Type B pancreatic cell (in vitro differentiated cells): ENCODE measurements at places on chromosomes 5 and 9. TPM values are rescaled to one million over a fixed set of nuclear protein-coding genes. Genes with fewer than 3 reads are reported as not detected.

DNA sequence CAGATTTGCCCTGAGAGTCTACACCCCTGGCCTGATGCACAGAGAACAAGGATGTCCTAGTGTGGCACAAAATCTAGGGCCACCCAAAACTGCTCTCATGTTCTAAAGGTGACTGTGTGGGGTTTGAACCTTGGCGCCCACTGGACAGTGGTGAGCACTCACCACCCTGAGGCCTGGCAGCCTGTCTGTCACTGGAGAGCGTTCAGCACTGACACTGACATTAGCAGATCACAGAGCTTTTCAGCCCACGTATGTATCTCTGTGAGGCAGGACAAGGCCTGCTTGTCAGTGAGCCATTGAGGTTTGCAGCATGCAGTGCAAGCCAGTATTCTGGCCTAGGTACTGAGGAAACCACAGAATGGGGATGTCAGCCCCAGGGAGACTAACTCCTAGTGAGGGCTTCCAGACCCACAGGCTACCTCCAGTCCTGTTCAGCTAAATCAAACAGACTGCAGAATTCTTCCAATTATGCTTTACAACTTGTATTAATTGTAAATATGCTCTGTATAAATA is 38.9 kb upstream of the SLC2A8 start:
- peaks cover 5% of the 10 kb centered on the region for H3K4me1 ChIP-seq
- no peaks in the 10 kb centered on the region for H3K27me3 ChIP-seq
- H3K27ac ChIP-seq, result no peak overlapping the region
- no peak overlapping the region for H3K4me3 ChIP-seq
- peak; percentile 49 for DNase-seq

The OR1J2 gene
- total RNA-seq, result not detected in 2 replicates

The CATSPER3 gene
- 0.22 and 0.74 TPM in 2 replicates for total RNA-seq

GRCh38 chr9:113888976-113889375 is 12.9 kb downstream of the ZNF618 start:
- H3K27ac ChIP-seq, result no peak overlapping the region
- H3K27me3 ChIP-seq, result no peaks in the 10 kb centered on the region
- peaks cover 49% of the 10 kb centered on the region for H3K36me3 ChIP-seq
- no peak for DNase-seq

DNA sequence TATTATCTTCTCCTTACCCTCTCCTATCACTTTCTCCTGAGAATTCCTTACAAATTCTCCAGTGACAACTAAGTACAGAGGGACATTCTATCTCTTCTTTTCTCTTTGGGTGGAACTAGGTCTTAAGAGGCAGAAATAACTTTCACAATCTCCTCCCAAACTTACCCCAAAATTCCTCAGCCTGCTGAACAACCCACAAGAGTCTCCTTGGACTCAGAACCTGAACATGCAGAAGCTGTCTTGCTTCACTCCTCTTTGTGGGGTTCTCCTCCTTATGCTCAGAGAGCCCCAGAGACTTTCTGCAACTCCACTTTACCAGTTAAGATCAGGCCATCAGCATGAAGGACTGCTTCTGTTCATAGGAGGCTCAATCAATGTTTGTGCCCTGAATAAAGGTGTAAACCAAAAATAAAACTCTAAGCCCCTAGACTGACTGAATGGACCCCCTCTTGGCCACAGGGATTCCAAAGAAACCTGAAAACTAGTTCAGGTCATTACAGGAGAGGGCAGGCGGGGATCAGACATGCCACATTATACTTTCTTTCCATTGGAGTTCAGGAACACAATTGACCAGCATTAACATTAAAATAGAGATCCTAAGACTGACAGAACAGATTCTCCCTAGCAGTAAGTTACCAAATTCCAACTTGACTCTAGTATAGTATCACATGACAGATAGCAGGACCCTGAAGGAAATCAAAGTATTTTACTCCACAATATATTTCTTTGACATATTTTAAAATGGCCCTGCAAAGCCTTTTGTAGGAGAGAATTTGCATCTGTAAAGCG is 179.7 kb upstream of the FBXL17 start:
- H3K27ac ChIP-seq, result no peak overlapping the region
- DNase-seq, result no peak
- H3K36me3 ChIP-seq, result no peaks in the 10 kb centered on the region
- H3K4me1 ChIP-seq, result no peaks in the 10 kb centered on the region
- peaks cover 33% of the 10 kb centered on the region for H3K27me3 ChIP-seq
